ENCODE measurements at places on chromosomes 1 and 21.

DNA sequence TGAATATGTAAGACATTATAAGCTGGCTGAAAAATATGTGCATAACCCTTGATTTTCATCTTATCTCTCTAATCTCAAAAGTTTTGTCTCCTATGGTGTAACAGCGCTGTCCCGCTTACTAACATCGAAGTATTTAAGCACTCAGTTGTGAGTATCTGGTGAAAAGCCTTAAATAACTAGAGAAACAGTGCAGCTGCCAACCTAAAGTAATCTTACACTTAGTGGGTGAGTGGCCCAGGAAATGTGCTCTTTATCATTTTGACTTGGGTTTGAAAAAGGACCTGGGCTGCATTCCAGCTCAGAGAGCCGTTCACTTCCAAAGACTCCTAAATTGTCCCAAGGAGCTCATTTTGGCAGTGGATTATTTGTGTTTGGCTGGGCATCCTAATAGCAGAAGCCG lies 225.9 kb downstream of the SPATA17 start:
- no peak for DNase-seq

GRCh38 chr21:45224189-45224938 lies 63.3 kb downstream of the POFUT2 start:
- DNase-seq = no peak

DNA sequence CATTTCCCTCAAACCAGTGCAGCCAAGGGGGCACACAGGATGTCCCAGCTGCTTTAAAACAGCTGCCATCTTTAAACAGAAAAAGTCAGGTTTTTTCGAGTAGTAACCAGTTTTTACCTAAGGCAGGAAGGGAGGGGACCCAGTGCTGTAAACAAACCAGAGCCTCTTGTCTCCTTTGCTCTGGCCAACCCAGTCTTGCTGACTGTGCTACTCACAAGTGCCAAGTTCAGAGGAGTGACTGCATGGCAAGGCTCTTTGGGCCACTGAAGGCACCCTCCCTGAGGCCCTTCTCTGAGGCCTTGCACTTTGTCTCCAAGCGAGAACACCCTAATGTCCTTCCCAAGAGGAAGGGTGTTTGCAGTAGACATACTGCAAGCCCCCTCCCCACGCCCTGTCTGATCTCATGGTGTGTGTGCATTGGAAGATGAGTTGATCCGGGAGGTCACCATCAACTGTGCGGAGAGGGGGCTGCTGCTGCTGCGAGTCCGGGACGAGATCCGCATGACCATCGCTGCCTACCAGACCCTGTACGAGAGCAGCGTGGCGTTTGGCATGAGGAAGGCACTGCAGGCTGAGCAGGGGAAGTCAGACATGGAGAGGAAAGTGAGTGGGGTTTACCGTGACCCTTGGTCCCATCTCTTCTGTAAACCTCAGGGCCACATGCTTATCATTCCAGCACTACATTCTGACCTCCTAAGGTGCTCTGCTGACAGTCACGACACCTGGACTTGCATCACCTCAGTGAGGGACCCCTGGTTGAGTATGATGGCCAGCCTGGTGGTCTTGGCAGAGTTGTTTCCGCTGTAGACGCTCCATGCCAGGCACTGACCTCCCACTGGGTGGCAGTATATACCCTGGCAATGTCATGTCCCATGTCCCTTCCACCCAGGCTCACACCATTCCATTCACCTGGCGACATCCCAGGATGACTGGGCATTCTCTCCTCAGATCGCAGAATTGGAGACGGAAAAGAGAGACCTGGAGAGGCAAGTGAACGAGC lies 4.7 kb downstream of the DNALI1 start:
- peak; percentile 38 for DNase-seq

DNA sequence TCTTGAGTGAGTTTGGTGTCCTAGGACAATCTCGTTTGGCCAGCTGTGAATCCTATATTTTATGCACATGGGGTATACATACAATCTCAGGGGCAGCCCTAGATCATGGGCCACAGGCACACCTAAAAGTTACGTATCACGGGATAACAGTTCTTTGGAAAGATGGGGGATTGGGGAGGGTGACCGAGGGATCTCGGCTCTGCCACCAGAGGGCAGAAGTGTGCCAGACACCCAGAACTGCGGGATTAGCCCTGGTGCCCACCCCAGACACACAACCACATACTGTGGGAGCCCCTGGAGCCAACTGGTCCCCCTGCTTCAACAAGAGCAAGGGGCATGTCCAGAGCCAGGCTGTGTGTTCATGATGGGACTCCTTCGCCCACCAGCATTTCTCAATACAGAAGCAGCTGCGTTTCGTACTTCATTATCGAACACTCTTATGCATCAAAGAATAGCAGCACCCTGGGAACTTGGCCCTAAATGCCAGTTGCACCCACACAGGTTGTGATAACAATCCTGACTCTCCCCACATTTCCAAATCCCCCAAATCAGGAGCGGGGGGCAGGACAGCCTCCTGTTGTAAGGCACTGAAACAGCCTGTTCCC lies 37.4 kb downstream of the TMCO4 start:
- peak; percentile 19 for DNase-seq

DNA sequence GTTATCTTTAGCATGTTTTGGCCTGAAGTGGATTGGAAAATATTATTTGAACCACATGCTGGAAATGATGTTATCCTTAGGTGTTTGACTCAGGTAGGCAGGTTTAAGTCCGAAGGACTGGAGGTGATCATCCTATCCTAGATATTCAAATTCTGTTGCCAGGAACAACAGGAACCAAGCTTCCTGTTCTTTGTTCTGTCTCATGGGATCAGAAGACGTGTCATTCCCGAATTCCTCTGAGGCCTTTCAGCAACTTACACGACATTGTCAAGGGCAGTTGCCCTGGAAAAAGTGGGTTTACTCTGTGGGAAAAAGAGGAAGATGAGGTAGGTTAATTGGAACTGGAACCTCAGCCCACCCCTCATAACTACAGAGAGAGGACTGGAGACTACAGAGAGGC lies 36.6 kb downstream of the SLAMF6 start:
- DNase-seq = no peak

DNA sequence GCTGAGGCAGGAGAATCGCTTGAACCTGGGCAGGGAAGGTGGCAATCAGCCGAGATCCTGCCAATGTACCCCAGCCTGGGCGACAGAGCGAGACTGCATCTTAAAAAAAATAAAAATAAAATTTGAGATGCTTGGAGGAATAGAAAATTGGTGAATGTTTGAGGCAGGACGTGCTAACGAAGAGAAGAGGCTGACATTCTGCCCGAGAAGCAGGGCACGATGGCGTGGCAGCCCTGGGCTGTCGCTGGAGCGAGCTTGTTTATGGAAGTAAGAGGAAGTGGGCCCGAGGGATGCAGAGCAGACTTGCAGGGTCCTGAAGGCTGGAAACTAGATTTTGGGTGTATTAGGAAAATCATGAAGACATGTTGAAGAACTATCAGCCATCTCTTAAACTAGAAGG lies 92.6 kb downstream of the KIF26B start:
- DNase-seq = no peak

- no peak for DNase-seq
These were observed 171.8 kb upstream of the C1orf87 start for GRCh38 chr1:60245324-60245723.

- no peak for DNase-seq
These were observed 4.4 kb upstream of the FLVCR1 start for GRCh38 chr1:212853658-212854057.

- DNase-seq = no peak
These were observed 24.1 kb downstream of the BCL9 start for GRCh38 chr1:147565189-147565980.
